Psoas muscle (tissue), 8 donors: ENCODE measurements at places on chromosomes 2 and 18.

- H3K36me3 ChIP-seq = no peaks in the 10 kb centered on the region
- H3K27me3 ChIP-seq = no peaks in the 10 kb centered on the region
- no peaks in the 10 kb centered on the region for H3K4me1 ChIP-seq
- H3K27ac ChIP-seq = no peak overlapping the region
These were observed 30.0 kb upstream of the ERMN start for GRCh38 chr2:157355618-157356017.

- H3K27me3 ChIP-seq = no peaks in the 10 kb centered on the region
- H3K4me3 ChIP-seq = no peak overlapping the region
- no peak for DNase-seq
- no peaks in the 10 kb centered on the region for H3K36me3 ChIP-seq
- no peaks in the 10 kb centered on the region for H3K4me1 ChIP-seq
These were observed 87.9 kb upstream of the COL5A2 start for GRCh38 chr2:189267491-189267890.

GRCh38 chr18:49866680-49867079, 53.3 kb upstream of the ACAA2 start:
- DNase-seq = no peak
- H3K27ac ChIP-seq = no peak overlapping the region
- H3K4me1 ChIP-seq = no peaks in the 10 kb centered on the region
- no peaks in the 10 kb centered on the region for H3K27me3 ChIP-seq
- no peaks in the 10 kb centered on the region for H3K36me3 ChIP-seq

DNA sequence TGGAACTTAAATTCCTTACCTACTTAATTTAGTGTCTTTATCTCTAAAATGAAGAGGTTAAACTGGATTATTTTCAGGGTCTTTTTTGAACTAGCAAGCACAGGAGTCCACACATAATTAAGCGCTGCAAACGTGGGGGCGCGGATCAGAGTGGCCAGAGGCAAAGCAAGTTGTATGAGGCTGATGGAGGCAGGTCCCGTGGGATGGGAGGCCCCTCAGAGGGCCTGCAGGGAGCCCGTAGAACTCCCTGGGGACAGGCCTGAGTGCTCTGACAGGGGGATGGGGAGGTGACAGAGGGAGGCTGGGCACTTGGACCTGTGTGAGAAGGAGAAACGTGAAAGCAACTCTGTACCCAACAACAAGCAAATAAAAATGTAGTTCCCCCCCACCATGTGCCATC, 177.8 kb downstream of the ACKR3 start:
- no peaks in the 10 kb centered on the region for H3K27me3 ChIP-seq
- H3K36me3 ChIP-seq = no peaks in the 10 kb centered on the region

GRCh38 chr2:66781804-66782203, 346.9 kb downstream of the MEIS1 start:
- no peak for DNase-seq
- no peaks in the 10 kb centered on the region for H3K27me3 ChIP-seq
- no peak overlapping the region for H3K27ac ChIP-seq
- H3K4me3 ChIP-seq = no peak overlapping the region
- no peaks in the 10 kb centered on the region for H3K36me3 ChIP-seq

- H3K4me3 ChIP-seq = no peak overlapping the region
- H3K27ac ChIP-seq = no peak overlapping the region
- H3K27me3 ChIP-seq = no peaks in the 10 kb centered on the region
- no peaks in the 10 kb centered on the region for H3K36me3 ChIP-seq
These were observed 290.2 kb downstream of the METTL4 start for GRCh38 chr18:2281086-2281485.

DNA sequence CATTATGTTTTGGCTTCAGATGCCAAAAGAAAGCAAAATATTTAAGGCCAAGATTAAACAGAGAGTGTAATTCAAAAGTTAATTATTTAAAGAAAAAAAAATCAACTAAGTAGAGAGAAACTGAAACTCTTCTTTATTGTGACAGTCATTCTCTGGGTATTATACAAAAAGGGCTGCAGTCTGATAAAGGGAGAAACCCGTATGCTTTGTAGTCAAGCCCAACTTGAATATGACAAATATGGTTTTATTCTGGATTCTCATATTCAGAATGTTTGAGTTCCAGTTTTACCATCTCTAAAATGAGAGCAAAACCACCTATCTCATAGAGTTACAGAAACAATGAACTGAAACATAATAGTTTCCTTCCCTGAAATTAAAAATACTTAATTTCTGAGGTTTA, 8.2 kb downstream of the CDH2 start:
- DNase-seq = no peak
- no peak overlapping the region for H3K27ac ChIP-seq
- no peaks in the 10 kb centered on the region for H3K4me1 ChIP-seq

DNA sequence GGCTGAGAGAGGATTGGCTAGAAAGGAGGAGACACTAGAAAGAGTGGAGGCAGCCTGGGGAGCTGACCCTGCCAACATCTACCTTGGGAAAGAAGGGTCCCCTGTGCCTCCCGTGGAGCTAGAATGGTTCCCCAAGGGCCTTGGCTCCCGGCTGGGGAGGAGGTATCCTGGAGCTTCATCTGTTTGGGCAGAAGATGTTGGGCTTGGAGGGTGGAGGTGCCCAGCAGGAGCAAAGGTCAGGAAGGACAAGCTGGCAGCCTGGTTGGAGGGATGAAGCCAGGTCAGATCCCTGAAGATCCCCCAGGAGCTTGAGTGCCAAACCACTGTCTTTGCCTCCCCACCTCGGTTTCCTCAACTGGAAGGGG, 2.9 kb downstream of the ATP6V1B1 start:
- no peak overlapping the region for H3K4me3 ChIP-seq
- DNase-seq = no peak
- H3K36me3 ChIP-seq = no peaks in the 10 kb centered on the region

GRCh38 chr18:77167251-77167650, 34.7 kb upstream of the MBP start:
- H3K27ac ChIP-seq = no peak overlapping the region
- no peaks in the 10 kb centered on the region for H3K4me1 ChIP-seq
- no peaks in the 10 kb centered on the region for H3K36me3 ChIP-seq
- no peaks in the 10 kb centered on the region for H3K27me3 ChIP-seq
- H3K4me3 ChIP-seq = no peak overlapping the region
- no peak for DNase-seq
